ENCODE measurements at places on chromosomes 7 and 10. TPM values are rescaled to one million over a fixed set of nuclear protein-coding genes. Genes with fewer than 3 reads are reported as not detected.

The BZW2 gene
- 43.8 TPM for polyA plus RNA-seq

The PRPS1L1 gene
- not detected for polyA plus RNA-seq

The OPN1SW gene
- not detected for polyA plus RNA-seq

The VSTM2A gene
- not detected for polyA plus RNA-seq

The GPR26 gene
- not detected for polyA plus RNA-seq

The COL26A1 gene
- not detected for polyA plus RNA-seq

The ERVW-1 gene
- 0.06 TPM for polyA plus RNA-seq

The TMEM139 gene
- not detected for polyA plus RNA-seq

The FOXI2 gene
- not detected for polyA plus RNA-seq

The CNTNAP2 gene
- polyA plus RNA-seq = 47.3 TPM

The CFAP70 gene
- polyA plus RNA-seq = 0.43 TPM

The HIF1AN gene
- 26.7 TPM for polyA plus RNA-seq

The TMEM213 gene
- polyA plus RNA-seq = not detected

The LHFPL3 gene
- polyA plus RNA-seq = not detected

The EFCAB10 gene
- not detected for polyA plus RNA-seq

The AKR1C3 gene
- polyA plus RNA-seq = 1.6 TPM

The ZNF398 gene
- 13.2 TPM for polyA plus RNA-seq

The PTPN12 gene
- polyA plus RNA-seq = 4.8 TPM

The CRYGN gene
- polyA plus RNA-seq = not detected

The MSMB gene
- not detected for polyA plus RNA-seq

The RAB19 gene
- polyA plus RNA-seq = 0.90 TPM

The CUTC gene
- polyA plus RNA-seq = 57.6 TPM
